ENCODE measurements at places on chromosomes 3 and 15. TPM values are rescaled to one million over a fixed set of nuclear protein-coding genes. Genes with fewer than 3 reads are reported as not detected.

GRCh38 chr3:51997935-51998596 is 2.4 kb upstream of the RPL29 start:
- no peak for DNase-seq

GOLGA8J gene
- not detected for total RNA-seq

GRCh38 chr3:12400616-12401194 is 83.6 kb upstream of the TSEN2 start:
- DNase-seq, result peak; percentile 56

ZNF502 gene
- 3.4 TPM for total RNA-seq

DNA sequence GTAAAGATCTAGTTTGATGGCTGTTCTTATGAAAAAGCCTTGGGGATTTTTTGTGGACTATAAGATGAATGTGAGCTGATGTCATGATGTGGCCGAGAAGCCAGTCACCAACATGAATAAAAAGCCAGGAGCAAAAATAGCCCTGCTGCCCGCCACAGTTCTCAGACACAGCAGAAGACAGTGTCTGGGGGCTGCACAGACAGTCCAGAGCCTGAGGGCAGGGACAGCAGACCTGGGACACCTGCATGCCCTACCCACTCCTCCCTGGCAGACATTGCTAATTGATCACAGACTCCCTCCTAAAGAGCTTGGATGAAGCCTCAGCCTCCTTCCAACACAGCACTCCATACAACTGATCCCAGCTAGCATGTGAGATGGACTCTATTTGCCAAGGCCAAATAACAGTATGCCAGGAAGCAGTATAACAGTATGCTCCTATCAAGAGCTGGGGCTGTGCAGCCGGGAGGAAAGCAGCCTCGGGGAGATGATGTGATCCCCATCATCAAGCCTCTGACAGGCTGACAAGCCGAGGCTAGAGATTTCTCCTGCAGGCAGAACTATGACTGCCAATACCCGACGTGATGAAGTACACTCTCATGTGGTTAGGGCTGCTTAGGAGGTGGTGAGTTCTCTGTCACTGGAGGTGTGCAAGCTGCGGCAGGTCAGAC is 105.4 kb upstream of the RPL32 start:
- no peak for DNase-seq

IL16 gene
- total RNA-seq, result not detected

GRCh38 chr3:82294609-82295008 is 533.2 kb upstream of the GBE1 start:
- DNase-seq, result no peak

DNA sequence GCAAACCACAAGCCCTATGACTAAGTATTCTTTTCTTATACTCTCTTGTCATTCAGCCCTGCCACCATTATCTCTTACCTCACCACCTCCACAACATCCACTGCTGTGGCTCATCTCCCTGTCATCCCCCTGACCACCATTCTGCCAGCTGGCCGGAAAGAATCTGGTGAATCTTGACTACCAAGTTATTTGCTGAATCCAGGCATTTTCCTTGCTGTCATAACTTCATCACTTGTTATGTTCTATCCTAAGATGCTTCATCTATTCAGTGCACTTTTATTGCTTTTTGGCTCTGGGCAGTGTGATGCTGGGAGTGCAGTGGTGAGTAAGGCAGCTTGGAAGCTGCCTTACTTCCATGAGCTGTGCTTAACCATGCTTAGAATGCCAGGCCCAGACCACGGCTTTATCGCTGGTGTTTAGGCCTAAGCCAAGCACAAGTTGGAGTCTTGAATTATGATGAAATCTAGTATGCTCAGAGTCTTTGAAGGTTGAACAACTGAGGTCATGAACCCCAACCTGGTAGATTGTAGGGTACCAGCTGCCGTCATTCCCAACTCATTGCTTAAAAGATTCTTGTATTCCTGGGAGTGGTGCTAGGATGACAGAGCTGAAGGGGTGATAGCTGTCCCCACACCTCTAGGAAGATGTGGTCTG is 27.0 kb upstream of the APH1B start:
- peak; percentile 70 for DNase-seq

GRCh38 chr15:74427607-74428441 is 5.9 kb downstream of the SEMA7A start:
- DNase-seq, result no peak

DNA sequence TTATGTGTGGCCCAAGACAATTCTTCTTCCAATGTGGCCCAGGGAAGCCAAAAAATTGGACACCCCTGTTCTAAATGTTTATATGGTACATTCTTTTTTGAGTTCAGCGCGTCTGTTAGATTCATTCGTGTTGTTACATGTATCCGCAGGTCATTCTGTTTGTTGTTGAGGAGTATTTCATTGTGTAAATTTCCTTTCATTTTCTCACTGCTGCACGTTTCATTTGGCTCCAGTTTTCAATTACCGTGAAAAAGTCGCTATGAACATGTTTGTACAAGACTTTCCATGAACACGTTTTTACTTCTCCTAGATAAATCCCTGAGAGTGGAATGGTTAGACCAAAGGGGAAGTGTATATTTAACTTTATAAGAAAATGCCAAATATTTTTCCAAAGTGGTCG is 7.5 kb upstream of the OPA1 start:
- DNase-seq, result no peak

CHRM5 gene
- total RNA-seq, result not detected
